Activated CD4-positive, alpha-beta memory T cell treated with anti-CD3 and anti-CD28 coated beads, Interleukin-2, amount 10 ng/mL, durations not matched to agents 7 days and 5 days (primary cell): ENCODE measurements at places on chromosomes 2 and 18. TPM values are rescaled to one million over a fixed set of nuclear protein-coding genes. Genes with fewer than 3 reads are reported as not detected.

Gene SERPINB12
- not detected for total RNA-seq

Gene SLC39A6
- total RNA-seq: 22.9 TPM

Gene NMUR1
- total RNA-seq: 3.4 TPM

Gene NLRC4
- 0.08 TPM for total RNA-seq

Gene REG3A
- not detected for total RNA-seq

Gene COL5A2
- total RNA-seq: 1.7 TPM

Gene CTDSP1
- 203 TPM for total RNA-seq

Gene TSPYL6
- not detected for total RNA-seq

Gene GPR39
- not detected for total RNA-seq

Gene PIEZO2
- not detected for total RNA-seq

Gene XIRP2
- not detected for total RNA-seq

Gene REG3G
- total RNA-seq: not detected

Gene ASXL3
- total RNA-seq: not detected

Gene ZNF521
- not detected for total RNA-seq

Gene DCDC2C
- total RNA-seq: not detected

Gene CHRND
- not detected for total RNA-seq

Gene BBS5
- total RNA-seq: 1.1 TPM

Gene POTEC
- total RNA-seq: not detected

Gene FOXI3
- not detected for total RNA-seq

Gene ZAP70
- total RNA-seq: 283 TPM

Gene CENPA
- 43.1 TPM for total RNA-seq

Gene GPBAR1
- 0.75 TPM for total RNA-seq

Gene SLC5A7
- total RNA-seq: not detected

Gene ACADL
- total RNA-seq: not detected

Gene GRP
- total RNA-seq: not detected

Gene UGT1A10
- total RNA-seq: not detected

Gene EPB41L5
- 2.8 TPM for total RNA-seq

Gene TFCP2L1
- 0.08 TPM for total RNA-seq

Gene CYTIP
- total RNA-seq: 406 TPM

Gene LYPD6
- not detected for total RNA-seq

Gene CABYR
- 0.95 TPM for total RNA-seq

Gene CCDC102B
- total RNA-seq: 1.0 TPM

Gene CTAGE1
- total RNA-seq: not detected

Gene NCL
- 476 TPM for total RNA-seq
